ENCODE measurements at places on chromosomes 3 and 15. TPM values are rescaled to one million over a fixed set of nuclear protein-coding genes. Genes with fewer than 3 reads are reported as not detected.
A peak's percentile ranks its signal among the peaks of the same experiment; 100 is the strongest.

The GXYLT2 gene
- 7.8 TPM for total RNA-seq

The ANKDD1A gene
- 5.7 TPM for total RNA-seq

The WDR72 gene
- total RNA-seq: 0.26 TPM

The FETUB gene
- total RNA-seq: not detected

The ELL3 gene
- total RNA-seq: 1.6 TPM

The PRR20G gene
- not detected for total RNA-seq

The ASB14 gene
- not detected for total RNA-seq

The LMAN1L gene
- not detected for total RNA-seq

The NMB gene
- 4.7 TPM for total RNA-seq

The GPR171 gene
- total RNA-seq: not detected

DNA sequence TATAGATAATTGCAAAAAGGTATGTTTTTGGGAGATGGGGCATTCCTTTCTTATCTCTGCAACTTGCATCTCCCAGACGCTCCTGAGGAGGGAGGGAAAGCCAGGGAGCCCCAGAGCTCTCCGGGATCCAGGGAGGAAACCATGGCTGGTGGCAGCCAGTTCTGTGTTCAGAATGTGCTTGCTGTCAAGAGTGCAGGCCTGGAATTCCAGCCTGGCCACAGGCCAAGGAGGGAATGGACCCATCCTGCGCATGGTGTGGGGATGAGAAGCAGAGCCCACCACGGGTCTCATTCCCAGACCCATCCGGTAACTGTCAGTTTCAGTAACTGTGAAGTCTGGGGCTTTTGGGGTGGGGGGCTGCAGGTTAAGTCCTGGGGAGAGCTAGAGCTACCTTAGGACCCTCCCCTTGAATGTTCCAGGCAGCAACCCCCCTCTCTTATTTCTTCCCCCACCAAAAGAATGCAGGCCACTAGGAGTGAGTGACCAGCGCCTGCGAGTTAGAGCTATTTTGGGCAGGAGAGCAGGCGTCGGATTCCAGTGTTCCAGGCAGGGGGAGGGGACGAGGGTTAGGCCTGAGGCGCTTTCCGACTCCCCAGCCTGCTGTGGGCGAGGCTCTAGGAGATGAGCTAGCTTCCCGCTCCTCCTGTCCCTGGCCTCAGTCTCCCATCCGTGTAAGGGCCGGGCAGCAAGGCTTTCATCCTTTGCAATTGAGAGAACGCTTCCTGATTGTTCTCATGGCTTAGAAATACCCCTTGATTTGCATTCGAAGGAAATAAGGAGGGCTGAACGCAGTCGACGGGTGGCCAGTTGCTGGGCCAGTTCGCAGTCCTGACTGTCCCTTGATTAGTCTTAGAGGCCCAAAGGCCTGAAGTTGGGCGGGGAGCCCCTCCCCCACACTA lies 781 bp upstream of the DAG1 start:
- H3K4me3 ChIP-seq: peak overlapping the region; percentile 84
- peak; percentile 92 for DNase-seq
- peak overlapping the region; percentile 99 for H3K27ac ChIP-seq
- no peaks in the 10 kb centered on the region for H3K36me3 ChIP-seq
- H3K4me1 ChIP-seq: peaks cover 32% of the 10 kb centered on the region

DNA sequence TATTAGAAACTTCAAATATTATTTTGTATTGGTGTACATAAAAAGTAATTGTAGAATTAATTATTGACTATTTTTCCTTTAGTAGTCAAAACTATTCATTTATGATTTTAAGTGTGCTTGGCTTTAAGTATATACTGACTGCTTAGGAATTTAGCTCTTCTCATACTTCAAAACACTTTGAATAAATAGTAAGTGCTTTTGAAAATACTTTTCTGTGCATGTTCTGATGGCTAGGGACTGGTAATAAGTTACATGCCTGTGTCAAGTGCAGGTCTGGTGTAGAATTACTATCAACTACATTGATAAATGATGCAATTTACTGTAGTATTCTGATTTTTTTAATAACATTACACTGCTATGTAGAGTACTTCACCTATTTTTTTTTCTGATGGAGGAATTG lies 397.6 kb upstream of the SGO1 start:
- no peaks in the 10 kb centered on the region for H3K36me3 ChIP-seq
- no peak for DNase-seq
- no peaks in the 10 kb centered on the region for H3K27me3 ChIP-seq

DNA sequence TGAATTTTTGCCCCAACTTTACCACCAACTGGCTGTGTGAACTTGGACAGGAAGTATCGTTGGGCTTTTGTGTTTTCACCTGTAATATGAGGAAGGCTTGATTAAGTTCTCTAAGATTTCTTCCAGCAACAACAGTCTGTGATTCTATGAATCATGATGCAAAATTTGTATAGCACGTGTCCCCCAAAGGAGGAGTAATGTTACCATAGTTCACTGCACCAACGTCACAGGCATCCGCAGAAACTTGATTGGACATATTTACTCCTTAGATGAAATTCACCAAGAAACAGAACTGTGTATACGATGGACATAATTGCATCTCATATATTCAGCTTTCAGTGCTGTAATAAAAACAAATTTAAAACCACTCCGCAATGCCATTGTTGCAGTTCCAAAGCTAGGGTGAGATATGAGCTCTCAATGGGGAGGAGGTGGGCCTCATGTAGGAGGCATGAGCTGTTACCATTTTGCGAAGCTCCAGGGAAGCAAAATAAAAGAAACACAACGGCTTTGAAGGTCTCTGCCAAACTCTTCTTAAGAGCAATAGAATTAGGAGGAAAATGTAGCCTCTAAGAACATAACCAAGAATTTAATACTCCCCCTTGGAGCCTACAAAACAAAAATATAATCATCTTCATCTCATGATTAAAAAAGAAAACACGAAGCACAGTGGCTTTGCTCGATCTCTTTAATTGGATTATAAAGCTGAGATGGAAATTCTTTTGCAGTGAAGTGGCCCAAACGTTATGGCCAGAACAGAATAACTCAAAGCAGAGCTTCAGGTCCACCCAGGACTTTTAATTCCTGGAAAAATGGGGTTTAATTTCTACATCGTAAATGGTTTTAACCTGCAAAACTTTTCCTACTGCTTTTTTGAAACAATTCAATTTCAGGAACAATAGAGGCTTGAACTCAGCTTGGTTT lies 80.7 kb downstream of the CHST2 start:
- no peak overlapping the region for H3K27ac ChIP-seq
- peaks cover 4% of the 10 kb centered on the region for H3K4me1 ChIP-seq
- H3K4me3 ChIP-seq: no peak overlapping the region
- DNase-seq: no peak

DNA sequence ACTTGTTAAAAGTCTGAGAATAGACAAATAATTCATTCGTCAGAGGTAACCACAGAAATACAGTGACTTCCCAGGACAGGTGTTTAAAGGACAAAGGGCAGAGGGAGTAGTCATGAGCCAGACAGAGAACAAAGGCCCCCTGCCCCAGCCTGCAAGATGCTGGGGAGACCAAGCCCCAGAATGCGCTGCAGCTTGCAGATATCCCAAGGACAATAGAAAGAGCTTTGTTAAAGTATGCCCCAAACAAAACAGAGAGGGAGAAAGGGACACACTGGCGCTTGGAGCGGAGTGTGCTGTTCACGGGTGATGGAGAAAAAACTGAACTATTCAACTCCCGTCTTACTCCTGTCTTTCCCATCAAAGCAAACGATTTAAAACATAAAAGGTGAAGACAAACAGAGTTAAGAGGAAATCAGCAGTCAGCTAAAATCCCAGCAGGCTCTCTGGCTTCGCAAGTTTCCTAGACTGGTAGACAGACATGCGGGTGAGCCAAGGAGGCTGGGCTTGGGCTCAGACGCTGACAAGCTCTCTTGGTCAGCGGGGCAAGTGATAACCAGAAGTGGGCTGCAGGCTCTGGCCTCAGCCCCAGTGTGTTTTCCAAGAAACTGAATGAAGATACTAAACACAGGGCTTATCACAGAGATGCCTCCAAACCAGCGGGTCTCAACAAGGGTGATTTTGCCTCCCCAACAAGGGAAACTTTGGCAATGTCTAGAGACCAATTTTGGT lies 130.1 kb downstream of the UACA start:
- no peak for DNase-seq
- peaks cover 30% of the 10 kb centered on the region for H3K27me3 ChIP-seq
- H3K36me3 ChIP-seq: peaks cover 53% of the 10 kb centered on the region
- H3K4me1 ChIP-seq: peaks cover 7% of the 10 kb centered on the region

DNA sequence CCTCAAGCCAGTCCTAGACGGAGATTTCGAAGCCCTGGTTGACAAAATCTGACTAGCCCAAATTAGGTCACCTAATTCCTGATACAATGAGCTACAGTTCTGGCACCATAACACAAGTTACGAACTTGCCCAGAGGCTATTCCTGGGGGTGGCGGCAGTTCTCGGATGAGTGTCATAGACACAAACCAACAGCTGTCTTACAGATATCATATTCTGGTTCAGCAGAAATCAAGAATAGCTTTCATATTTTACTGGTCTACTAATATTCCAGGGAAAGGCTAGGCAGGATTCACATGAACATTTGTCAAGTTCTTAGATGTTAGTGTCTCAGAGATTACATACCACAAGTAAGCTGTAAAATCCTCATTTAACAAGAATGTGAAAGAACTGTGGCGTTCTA lies 8.8 kb downstream of the ANAPC13 start:
- no peak overlapping the region for H3K4me3 ChIP-seq
- H3K27ac ChIP-seq: peak overlapping the region; percentile 77
- DNase-seq: no peak
- peaks cover 41% of the 10 kb centered on the region for H3K4me1 ChIP-seq
- H3K27me3 ChIP-seq: no peaks in the 10 kb centered on the region

- DNase-seq: no peak
- H3K27ac ChIP-seq: peak overlapping the region; percentile 58
- H3K36me3 ChIP-seq: peaks cover 1% of the 10 kb centered on the region
- H3K27me3 ChIP-seq: no peaks in the 10 kb centered on the region
- no peak overlapping the region for H3K4me3 ChIP-seq
Measured at GRCh38 chr3:5136919-5137429, 14.9 kb downstream of the ARL8B start.

GRCh38 chr3:173770011-173770410 lies 372.5 kb downstream of the NLGN1 start:
- H3K36me3 ChIP-seq: no peaks in the 10 kb centered on the region
- peaks cover 17% of the 10 kb centered on the region for H3K4me1 ChIP-seq
- no peak overlapping the region for H3K27ac ChIP-seq
- DNase-seq: no peak

GRCh38 chr15:99735868-99736267 lies 2.6 kb upstream of the LYSMD4 start:
- DNase-seq: peak; percentile 57
- no peak overlapping the region for H3K4me3 ChIP-seq
- no peaks in the 10 kb centered on the region for H3K36me3 ChIP-seq
- H3K4me1 ChIP-seq: peaks cover 17% of the 10 kb centered on the region
- H3K27me3 ChIP-seq: no peaks in the 10 kb centered on the region

DNA sequence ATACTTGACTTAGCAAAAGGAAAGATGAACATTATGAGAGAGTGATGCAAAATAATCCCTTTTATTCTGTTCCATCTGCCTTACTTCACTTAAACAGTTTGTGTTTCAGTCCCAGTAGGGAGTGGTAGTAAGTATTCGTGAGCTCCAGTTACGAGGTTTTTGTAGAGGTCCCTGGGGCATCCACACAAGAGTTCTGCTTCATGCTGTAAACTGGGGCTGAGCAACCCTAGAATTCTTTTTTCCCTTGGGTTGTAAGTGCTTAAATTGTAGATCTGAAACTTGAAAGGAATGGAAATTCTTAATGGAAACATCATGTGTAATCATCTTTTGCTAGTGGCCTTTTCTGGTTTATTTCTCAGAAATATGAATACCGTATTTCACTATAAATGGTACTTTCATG lies 79.5 kb downstream of the SEMA6D start:
- peak; percentile 15 for DNase-seq
- peaks cover 6% of the 10 kb centered on the region for H3K4me1 ChIP-seq
- H3K27me3 ChIP-seq: peaks cover 26% of the 10 kb centered on the region
- H3K4me3 ChIP-seq: no peak overlapping the region
- no peaks in the 10 kb centered on the region for H3K36me3 ChIP-seq

- H3K4me1 ChIP-seq: peaks cover 36% of the 10 kb centered on the region
- DNase-seq: no peak
- H3K4me3 ChIP-seq: no peak overlapping the region
- H3K36me3 ChIP-seq: no peaks in the 10 kb centered on the region
Measured at GRCh38 chr15:48936666-48937065, 27.1 kb downstream of the SHC4 start.

- no peak overlapping the region for H3K27ac ChIP-seq
- H3K36me3 ChIP-seq: no peaks in the 10 kb centered on the region
- H3K4me1 ChIP-seq: no peaks in the 10 kb centered on the region
Measured at GRCh38 chr3:187777331-187777941, 32.2 kb upstream of the BCL6 start.

- DNase-seq: no peak
- peak overlapping the region; percentile 49 for H3K4me3 ChIP-seq
- no peaks in the 10 kb centered on the region for H3K36me3 ChIP-seq
- no peak overlapping the region for H3K27ac ChIP-seq
- H3K4me1 ChIP-seq: peaks cover 21% of the 10 kb centered on the region
Measured at GRCh38 chr3:13420831-13421765, 976 bp upstream of the NUP210 start.

DNA sequence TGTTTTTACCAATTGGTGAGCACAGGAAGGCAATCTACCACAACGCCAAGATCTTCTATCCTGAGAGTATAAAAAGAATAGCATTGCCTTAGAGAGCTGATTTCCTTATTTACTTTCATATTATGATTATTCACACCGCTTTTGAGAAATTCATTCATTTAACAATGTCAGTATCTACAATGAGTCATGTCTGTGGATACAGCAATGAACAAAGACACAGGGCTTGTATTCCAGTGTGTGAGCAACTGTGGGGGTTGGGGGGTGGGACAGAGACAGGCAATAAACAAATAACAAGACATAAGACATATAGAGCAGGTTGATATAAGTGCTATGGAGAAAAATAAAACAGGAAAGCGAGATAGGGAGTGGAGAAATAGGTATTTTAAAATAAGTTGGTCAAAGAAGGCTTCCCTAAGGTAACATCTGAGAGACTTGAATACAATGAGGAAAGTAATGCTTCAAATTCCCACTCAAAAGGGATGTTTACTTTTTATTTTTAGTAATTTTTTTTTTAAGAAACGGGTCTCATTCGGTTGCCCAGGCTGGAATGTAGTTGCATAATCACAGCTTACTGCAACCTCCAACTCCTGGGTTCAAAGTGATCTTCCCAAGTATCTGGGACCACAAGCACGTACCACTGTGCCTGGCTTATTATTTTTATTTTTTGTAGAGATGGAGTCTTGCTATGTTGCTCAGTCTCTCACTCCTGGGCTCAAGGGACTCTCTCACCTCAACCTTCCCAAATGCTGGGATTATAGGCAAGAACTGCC lies 45.7 kb downstream of the PGBD4 start:
- no peak overlapping the region for H3K27ac ChIP-seq
- DNase-seq: no peak
- no peaks in the 10 kb centered on the region for H3K27me3 ChIP-seq
- no peak overlapping the region for H3K4me3 ChIP-seq

DNA sequence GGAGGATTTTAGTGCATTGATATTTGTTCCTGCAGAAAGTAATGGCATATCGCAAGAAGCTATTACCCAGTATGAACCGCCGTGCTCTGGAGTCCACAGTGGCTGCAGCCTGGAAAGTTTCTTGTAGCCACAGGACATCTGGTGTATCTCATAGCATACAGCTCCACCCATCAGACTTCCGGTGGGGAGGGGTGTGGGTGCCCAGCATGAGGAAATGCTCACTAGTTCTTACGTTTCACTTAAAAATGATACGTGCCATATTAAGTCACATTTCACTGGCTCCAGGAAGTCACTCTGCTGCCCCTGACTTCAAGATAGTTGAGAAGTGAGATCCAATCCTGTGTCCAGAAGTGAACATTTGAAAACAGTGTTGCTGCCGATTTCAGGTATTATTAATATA lies 990.4 kb downstream of the GBE1 start:
- H3K36me3 ChIP-seq: no peaks in the 10 kb centered on the region
- no peaks in the 10 kb centered on the region for H3K27me3 ChIP-seq
- peaks cover 5% of the 10 kb centered on the region for H3K4me1 ChIP-seq
- no peak overlapping the region for H3K27ac ChIP-seq
- H3K4me3 ChIP-seq: no peak overlapping the region
